ENCODE measurements at places on chromosomes 6 and 20.
A peak's percentile ranks its signal among the peaks of the same experiment; 100 is the strongest.

GRCh38 chr6:1216488-1216974 lies 95.4 kb upstream of the FOXQ1 start:
- no peak for DNase-seq

DNA sequence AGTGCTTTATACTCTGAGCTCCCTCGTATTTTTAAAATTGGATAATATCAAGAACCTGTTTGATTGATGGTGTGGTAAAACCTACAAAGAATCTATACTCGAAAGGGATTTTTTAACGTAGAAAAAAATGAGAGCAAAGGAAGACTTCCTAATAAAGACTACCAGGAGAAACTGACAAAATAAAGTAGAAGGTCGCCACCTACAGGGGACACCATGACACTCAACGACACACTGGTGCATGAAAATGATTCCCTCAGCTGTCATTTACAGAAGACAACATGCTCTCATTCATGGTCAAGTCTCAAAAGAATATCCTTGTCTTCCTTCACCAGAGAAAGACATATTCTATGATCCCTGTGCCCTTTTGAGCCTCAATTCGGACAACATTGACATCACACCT lies 10.1 kb upstream of the NHSL1 start:
- DNase-seq: no peak

DNA sequence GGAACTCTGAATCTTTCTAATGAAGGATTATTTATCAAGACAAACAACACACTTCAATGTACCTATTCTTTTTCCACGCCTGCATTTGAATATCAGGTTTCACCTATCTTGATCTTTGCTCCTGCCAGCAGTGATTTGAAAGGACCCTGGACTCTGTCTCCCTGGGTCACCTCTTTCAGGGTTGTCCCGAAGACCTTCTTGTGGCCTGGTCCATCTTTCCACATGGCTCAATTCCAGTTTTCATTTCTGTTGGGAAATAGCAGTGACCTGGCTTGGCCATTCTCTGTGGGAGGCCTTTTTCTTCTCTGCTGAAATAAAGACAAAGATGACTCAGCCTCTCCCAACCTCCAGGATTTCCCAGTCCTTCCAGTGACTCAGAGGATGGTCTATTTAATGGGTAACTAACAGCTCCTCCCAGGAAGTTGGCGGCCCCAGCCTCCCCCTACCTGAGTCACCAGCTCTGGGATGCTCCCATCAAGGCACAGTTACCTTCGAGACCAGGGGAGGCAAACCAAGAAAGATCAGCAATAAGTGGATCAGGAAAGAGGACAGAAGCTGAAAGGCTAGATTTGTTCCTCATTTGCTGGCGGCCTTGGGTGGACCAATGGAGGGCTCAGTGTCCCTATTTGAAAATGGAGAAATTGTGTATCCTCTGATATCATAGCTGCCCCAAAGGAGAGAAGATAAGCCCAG lies 120.2 kb upstream of the RNF24 start:
- DNase-seq: no peak

- no peak for DNase-seq
These were observed 23.9 kb upstream of the PRL start for GRCh38 chr6:22320750-22321149.

DNA sequence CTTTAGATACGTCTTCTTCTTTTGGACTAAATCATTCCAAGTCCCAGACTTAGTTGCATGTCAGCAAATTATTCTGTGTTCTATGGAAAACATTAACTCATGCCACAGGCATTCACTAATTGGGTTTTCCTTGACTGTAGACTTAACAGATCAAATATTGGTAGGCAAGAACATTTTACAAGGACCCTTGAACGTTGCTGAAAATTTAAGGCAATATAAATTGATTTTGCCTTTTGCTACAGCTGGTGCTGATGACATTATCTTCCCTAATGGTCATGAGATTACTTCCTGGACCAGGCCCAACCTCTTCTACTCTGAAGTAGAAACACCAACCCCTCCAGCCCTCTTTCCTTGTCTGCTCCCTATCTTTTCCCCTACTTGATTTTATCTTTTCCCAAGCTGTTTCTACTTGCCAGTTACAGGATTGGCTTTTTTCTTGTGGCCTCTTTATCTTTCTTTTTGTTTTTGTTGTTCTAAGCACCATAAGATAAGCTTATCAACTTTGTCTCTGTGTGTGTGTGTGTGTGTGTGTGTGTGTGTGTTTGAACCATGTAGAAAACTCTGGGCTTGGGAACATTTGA lies 514.0 kb upstream of the SOX4 start:
- DNase-seq: no peak

- no peak for DNase-seq
These were observed 19.3 kb downstream of the SIRT5 start for GRCh38 chr6:13593720-13594119.

DNA sequence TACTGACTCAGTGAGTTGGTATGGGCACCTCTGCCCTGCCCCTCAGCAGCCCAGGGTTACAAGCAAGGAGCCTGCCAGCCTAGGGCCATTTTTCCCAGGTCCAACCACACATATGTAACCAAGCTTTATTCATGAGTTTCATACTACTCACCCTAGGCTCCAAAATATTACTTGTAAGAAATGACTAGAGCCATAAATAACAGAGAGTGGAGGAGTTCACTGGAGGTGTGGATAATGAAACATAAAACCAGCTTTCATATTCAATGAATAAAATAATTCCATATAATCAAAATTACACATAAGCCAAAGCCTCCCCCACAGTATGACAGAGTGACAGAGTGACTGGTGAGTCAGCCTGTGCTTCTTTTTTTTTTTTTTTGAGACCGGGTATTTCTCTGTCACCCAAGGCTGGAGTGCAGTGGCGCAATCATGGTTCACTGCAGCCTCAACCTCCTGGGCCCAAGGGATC lies 229.8 kb upstream of the SASH1 start:
- DNase-seq: no peak

GRCh38 chr6:2396042-2396657 lies 150.7 kb upstream of the GMDS start:
- DNase-seq: no peak

DNA sequence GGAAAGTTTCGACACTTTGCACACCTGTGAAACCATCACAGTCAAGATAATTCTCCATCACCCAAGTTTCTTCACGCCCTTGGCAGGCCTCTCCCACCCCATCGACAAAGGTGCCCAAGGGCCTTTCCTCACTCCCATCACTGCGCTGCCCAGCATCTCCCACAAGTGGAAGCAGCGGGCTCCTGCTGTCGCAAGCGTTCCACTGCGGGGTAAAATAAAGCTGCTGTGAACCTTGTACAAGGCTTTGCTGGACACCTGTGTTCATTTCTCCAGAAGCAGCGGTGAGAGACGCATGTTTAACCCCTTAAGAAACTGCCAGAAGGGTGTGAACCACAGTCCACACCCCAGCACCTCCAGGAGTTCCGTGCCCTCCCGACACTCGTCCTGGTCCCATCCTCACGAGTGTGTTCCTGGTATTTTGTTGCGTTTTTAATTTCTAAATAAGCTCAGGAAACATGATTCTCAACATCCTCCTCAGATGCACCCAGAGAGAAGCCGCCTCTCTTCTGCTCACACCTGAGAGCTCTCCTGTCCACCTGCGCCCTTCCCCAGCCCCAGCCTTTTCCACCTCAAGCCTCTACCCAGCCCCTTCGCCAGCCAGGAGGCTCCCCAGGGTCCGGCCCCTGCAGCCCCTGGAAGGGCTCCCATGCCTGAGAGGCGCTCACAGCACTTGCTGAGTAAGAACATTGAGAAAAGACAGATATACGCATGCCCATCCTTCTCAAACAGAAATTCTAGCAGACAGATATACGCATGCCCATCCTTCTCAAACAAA lies 97.5 kb downstream of the TAF4 start:
- DNase-seq: no peak

GRCh38 chr20:19562426-19562825 lies 195.6 kb upstream of the RIN2 start:
- no peak for DNase-seq

DNA sequence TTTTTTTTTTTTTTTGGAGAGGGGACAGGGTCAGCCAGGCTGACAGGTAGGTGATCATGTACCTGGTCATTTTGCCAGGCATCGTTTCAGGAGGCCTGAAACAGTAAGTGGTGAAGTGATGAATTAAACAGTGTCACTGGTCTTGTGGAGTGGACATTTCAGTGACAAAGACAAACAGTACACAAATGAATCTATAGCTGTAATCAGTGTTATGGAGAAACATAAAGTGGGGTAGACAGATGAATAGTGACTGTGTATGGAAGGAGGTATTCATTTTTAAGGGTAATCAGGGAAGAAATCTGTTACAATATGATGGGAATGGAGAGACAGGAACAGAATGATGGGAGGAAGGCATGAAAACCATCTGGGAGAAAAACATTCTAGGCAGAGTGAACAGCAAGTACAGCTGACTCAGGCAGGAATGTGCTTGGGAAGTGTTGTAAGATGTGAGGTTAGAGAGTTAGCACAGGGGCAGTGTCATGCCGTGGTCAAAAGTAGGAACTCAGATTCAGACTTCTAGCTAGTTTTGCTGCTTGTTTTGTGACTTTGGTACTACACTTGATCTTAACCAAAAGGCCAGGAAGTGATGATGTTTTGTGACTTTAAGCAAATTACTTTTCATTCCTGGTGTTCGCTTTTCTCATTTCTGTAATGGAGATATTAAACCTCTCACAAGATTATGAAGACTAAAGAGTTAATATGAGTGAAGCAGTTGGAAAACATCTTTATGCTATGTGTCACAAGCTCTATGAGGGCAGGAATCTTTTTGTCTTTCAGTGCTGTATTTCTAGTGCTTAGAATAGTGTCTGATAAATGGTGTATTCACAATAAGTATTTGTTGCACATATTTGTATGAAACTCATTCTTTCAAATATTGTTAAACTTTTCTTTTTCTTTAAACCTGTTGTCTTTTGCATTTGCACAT lies 43.4 kb downstream of the QKI start:
- no peak for DNase-seq

- DNase-seq: no peak
These were observed 20.4 kb downstream of the SIRPD start for GRCh38 chr20:1536893-1537730.

- no peak for DNase-seq
These were observed 25.2 kb downstream of the TNFAIP3 start for GRCh38 chr6:137892271-137892708.

- DNase-seq: no peak
These were observed 222.0 kb downstream of the MAFB start for GRCh38 chr20:40467067-40467466.

- no peak for DNase-seq
These were observed 43.1 kb downstream of the GNAS start for GRCh38 chr20:58895448-58896180.

DNA sequence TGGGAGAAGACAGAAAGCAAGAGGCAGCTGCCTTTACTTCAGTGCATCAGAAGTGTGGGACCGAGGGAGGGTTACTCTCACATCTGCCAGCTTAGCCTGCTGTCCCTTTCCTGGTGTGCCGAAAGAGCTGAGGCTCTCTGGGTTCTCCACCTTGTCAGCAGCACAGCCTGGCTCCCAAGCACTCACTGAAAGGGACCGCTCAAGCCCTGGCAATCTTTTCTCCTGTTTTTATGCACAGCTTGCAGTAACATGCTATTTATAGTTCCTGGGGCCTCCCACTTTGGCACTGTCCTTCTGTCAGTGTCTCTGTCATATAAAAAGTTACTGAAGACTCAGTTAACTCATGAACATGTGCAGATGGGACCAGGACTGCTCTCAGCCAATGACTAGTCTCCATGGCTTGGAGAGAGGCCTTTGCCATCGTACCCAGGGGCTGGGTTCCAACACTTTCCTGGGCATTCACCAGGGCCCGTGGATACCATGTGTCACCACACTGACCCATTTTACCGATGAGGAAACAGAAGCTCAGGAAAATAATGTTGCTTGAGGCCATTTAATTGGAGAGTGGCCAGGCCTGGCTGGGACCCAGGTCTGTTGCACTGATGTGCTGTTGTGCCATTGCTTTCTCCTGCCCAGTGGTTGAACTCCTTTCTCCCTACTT lies 46.2 kb downstream of the PANK2 start:
- no peak for DNase-seq

GRCh38 chr6:4907602-4908001 lies 96.2 kb downstream of the RPP40 start:
- DNase-seq: no peak

GRCh38 chr6:33577718-33578117 lies 2.4 kb downstream of the BAK1 start:
- DNase-seq: peak; percentile 62

DNA sequence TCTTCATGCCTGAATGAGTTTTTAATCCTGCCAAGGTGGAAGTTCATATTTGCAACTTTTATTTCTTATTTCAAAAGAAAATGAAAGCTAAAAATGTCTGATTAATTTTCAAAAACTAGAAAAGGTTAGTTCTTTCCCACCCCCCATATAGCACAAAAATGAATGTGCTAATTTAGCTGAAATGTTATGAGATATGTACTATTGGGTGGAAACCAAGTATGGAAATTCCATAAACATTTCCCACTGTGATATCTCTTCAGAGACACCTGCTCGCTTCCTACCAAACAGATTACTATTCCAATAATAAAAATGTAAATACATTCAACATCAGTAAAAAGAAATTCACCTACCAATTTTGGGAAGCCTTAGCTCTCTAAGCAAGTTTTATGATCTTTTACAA lies 678.6 kb upstream of the ID4 start:
- no peak for DNase-seq

DNA sequence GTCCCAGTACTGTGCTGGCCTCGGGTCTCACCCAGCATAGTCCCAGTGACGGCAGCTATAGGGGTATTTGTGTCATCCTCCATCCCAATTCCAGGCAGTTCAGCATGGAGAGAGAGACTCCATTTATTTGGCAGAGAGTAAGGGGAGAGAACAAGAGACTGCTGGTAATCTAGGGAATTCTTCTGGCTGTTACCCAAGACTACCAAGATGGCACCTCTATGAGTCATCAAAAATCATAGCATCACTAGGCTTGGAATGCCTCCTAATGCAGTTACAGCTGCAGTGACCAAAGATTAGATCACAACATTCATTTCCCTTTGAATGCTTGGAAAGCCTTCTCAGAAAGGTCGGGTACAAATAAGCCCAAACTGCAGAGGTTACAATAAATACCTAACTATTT lies 660.4 kb upstream of the FLRT3 start:
- DNase-seq: no peak

- DNase-seq: no peak
These were observed 107.0 kb upstream of the BMP2 start for GRCh38 chr20:6660441-6660840.

DNA sequence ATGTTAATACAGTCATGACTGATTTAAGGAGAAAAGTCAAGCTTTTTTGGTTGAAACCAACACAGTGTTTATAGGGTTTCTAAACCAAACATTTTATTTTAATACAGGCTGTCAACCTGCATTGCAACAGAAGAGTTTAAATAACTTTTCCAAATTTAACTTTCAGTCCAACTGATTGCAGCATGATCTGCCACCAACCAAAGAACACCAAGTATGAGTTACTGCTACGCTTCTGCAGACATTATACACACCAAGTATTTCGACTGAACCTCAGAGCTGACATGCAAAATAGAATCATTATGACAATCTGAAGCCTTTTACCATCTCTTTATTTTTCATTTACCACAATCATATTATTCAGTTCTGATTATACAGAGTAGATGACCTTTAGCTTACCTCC lies 151.2 kb upstream of the DST start:
- DNase-seq: no peak

- DNase-seq: peak; percentile 77
These were observed 458 bp upstream of the ARMC12 start for GRCh38 chr6:35736253-35736894.
